Heart left ventricle (tissue), 16 donors: ENCODE measurements at places on chromosomes 7 and 10.

DNA sequence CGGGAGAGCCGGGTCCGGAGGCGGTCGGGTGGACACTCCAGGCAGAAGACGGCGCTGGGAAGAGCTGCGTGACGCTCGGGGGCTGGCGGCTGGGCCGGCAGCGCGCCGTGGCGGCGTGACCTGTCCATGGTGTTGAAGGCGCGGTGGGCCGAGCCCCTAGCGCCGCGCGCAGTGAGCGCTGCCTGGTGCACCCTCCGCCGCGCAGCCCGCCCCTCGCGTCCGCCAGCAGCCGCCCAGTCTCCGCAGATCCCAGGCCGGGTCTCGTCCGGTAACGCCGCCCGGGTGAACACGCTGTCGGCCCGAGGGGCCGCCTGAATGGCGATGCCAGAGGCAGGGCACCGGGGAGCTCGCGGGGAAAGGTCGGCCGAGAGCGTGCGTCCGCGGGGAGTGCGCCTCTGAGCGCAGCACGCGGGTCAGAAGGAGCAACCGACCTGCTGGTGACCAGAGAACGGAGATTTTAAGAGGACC is 657 bp upstream of the TMEM178B start:
- peak; percentile 44 for DNase-seq

DNA sequence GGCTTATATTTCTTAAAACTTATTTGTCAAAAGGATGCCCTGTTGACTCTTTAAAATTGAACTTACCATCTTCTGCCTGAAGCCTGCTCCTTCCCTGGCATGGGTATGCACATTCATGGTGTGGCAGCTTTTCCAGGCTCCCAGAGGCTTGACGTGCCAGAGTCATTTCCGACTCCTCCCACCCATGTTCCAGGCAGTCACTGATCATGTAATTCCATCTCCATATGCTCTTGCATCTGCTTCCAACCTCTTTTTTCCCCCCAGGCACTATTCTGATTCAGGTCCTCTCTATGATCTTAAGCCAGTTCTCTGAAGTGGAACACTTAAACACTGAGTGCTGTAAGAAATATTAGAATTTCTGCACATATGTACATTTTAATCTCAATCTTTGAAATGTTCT is 82.2 kb downstream of the CFAP58 start:
- no peak for DNase-seq

- no peak for DNase-seq
Measured at GRCh38 chr10:28728366-28728765, 51.0 kb downstream of the BAMBI start.

- no peak for DNase-seq
Measured at GRCh38 chr10:51086710-51087109, 12.4 kb downstream of the PRKG1 start.

DNA sequence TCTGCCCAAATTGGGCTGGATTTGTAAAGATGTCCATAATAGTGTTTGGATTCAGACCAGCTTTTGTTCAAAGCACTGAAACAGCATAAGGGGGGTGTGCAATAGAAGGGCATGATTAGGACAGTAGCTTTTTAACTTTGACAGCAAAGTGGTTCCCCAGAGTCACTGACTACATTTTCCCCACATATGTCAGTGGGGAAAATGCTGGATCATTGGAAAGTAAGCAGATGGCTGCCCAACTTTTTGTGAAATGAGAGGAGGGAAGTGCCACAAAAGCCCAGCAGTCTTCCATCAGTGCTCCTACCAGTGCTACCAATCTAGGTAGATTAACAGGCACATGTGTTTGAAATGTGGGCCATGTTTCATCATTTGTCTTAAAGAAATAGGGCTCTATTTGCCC is 162.8 kb downstream of the FZD1 start:
- DNase-seq, result no peak

DNA sequence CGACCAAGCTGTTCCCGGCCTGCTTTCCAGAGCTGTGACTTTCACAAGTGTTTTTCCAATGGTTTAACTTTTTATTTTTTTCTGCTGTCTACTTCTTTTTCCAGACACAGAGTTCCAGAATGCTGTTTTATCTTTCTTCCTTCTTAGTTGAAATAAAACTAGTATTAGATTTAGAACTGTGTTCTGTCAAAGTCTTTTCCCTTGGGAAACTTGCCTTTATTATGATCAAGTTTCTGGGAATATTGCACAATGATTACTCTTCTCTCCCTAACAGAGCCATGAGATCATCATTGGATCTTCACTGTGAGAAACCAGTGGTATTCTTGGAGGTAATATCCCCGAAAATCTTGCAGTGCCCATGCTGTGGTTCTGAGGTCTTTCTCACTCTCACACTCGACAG is 104.9 kb upstream of the KCND2 start:
- DNase-seq, result no peak

DNA sequence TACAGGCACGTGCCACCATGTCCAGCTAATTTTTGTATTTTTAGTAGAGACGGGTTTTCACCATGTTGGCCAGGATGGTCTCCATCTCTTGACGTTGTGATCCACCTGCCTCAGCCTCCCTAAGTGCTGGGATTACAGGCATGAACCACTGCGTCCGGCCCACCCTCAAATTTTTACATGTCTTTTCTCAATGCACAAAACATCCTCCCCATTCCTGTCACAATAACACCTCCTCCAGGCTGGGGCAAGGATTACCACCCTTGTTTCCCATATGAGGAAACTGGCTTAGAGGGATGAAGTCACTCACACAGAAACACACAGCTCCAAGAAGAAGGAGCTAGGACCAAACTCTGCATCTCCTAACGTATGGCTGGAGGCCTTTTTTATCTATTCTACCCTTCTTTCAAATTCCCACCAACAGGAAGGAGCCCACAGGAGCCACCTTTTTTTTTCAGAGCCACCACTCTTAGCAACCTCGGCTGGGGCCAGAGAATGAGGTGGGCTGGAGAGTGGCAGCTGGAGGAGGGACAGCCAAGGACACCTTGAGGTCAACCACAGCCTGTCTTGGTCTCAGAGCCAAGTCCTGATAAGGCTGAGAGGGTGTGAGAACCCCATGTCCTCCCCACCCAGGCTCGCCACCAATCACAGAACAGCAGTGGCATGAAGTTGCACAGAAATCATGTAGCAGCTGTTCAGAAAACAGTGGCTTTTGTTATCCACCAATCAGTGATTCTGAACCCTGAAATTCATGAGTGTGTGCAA is 113.1 kb upstream of the PDLIM1 start:
- peak; percentile 69 for DNase-seq

DNA sequence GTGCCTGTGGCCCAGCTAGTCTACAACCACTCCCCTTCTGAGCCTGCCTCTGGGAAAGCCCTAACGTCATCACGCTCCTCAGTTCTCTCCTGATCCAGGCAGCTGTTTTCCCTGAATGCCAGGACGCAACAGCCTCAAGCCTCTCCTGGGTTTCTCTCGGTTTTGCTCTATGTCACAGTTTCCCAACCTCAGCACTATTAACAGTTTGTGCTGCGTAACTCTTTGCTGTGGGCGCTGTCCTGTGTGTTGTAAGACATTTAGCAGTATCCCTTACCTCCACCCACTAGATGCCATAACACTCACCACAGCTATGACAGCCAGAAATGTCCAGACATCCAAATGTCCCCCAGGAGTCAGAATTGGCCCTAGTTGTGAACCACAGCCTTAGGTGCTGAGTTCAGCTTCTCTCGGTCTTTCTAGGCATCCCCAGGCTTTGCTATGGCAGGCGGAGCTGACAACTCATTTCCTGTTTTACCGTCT is 226.3 kb upstream of the NPVF start:
- DNase-seq, result peak; percentile 43

DNA sequence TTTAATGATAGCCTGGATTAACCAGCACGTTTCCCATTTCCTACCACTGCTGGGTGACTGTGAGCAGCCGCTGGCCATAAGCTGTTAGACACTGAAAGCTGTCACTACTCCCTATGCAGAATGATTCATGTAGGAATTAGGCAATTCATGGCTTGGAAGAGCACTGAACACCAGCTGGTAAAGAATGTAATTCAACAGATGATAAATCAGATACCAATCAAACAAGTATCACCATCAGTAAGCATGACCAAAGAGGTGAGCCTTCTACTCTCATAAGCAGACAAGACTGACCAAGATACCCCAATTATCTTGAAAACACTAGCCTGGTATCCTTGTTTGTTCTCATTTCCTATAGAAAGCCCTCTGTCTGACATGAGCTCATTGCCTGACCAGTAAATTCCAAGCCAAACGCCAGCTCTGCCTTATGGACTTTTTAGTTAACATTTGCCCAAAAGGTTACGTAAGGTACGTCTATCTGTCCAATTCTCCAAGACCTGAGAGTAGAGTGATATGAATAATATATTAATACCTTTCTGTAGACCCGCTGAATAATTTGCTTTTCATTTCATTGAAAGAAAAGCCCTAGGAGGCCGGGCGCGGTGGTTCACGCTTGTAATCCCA is 127.7 kb downstream of the ELMO1 start:
- DNase-seq, result no peak

DNA sequence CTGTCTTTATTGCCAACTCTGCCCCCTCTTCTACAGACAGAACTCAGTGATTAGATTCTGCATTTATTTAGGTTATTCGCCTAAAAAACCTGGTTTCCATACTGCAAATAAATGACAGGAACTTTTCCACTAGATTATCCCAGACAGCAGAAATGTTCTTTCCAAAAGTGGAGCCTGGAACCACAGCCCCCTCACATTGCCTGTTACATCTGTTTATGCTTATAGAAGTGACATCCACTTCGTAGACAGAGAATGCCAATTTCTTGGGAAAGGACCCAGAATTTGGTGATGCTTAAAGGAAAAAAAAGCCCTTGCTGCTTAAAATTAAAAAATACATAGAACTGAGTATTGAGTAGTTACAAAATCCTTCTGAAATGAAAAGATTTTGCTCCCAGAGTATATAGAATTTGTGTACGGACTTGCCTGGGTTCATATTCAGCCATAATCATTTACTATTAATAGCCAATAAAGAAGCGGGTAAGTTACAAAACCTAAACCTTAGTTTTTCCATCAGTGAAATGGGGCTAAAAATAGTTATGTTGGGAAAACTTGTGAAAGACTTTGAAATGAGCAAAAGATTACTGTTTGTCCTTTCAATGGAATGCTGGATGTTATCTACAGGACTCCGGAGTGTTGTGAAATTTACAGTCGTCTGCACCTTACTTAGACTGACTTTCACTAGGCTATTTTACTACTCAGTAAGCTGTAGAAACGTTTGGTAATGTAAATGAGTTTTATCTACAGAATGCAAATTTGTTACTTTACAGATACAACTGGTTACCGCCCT is 1.1 kb upstream of the PPP1R9A start:
- no peak for DNase-seq

- DNase-seq, result no peak
Measured at GRCh38 chr7:100397315-100398081, 24.2 kb downstream of the PILRA start.

GRCh38 chr10:11901833-11902475 is 78.8 kb downstream of the PROSER2 start:
- no peak for DNase-seq

DNA sequence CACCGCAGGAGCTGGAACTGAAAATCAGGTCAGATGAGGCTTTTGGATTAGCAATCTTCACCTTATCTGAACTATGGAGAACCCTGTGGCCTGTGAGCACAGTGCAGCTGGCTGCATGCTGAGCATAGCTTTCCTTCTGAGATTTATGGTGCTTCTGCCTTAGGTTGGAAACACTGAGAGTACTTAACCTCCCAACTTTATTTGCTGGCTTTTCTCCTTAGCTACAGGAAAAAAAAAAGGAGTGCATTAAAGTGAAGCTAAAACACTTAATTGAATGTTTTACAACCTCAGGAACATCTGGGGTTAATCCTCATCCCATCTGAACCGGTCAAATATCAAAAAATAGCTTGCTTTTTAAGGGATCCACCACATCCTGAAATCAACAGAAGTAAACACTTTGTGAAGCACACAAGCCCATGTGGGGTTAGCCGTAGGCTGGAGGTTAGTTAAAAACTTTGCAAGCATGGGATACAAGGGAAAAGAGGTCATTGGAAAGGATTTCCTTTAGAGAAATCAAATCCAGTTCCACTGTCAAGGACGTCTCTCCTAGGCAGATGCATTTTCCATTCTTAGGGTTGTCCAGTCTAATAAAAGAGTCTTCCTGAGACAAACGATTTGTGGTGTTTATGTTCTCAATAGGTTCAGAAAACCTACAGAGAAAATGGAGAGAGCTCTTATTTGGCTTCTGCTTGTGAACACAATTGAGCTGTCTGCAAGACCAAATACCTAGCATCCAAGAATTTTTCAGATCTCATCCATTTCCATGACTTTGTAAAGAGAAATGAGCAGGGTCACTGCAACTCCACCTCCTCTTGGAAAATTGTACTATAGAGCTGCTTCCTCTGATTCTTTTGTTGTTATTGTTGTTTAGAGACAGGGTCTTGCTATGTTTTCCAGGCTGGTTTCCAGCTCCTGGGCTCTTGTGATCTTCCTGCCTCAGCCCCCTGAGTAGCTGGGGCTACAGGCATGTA is 470.4 kb upstream of the IGFBP3 start:
- DNase-seq, result no peak

- no peak for DNase-seq
Measured at GRCh38 chr7:71601851-71602250, 469.9 kb downstream of the GALNT17 start.

- DNase-seq, result no peak
Measured at GRCh38 chr10:114686013-114686412, 27.9 kb upstream of the ABLIM1 start.

GRCh38 chr10:119438717-119439116 is 103.8 kb downstream of the RGS10 start:
- DNase-seq, result no peak

DNA sequence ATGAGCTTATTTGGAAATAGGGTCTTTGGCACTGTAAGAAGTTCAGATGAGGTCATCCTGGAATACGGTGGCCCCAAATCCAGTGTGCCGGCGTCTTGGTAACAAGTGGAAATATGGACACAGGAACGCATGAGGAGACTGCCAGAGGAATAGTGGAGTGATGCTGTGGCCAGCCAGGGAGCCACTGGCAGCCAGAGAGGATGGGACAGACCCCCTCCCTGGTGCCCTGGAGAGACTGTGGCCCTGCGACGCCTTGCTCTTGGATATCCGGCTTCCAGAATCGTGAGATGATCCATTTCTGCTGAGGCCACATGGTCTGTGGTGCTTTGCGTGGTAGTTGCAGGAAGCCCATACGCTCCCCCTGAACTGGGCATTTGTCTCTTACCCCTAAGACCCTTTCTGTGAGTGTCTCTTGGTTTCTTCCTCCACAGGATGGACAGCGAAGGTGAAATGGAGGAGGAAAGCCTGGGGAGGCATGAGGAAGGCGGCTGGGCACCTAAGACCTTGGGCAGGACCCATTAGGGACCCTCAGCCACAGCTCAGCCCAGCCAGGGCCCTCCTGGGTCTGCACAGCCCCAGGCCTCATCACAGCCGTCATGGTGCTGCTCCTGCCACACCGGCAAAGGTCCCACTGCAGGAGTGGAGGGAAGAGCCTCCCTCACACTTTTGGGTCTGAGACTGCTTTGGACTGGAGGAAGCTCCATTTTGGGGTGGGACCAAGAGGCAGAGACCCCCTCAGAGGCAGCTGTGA is 53.6 kb downstream of the INSIG1 start:
- DNase-seq, result no peak

GRCh38 chr10:3525832-3526449 is 259.1 kb downstream of the KLF6 start:
- peak; percentile 52 for DNase-seq

DNA sequence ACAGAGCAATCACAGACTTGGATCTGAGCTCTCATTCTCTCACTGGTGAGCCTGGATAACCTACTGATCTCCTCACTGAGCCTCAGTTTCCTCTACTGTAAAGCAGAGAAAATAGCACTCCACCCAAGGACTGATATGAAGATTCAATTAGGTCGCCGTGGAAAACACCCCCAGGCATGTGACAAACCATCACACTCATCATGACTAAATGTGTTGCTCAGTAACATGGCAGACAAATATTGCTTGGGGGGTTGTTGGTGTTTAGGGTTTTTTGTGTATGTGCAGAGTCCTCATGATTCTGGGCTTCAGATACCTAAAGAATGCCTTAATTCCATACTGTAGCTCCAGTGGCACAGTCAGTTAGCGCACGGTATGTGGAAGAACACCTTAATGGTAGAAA is 122.1 kb upstream of the TCF7L2 start:
- no peak for DNase-seq
